ENCODE measurements at places on chromosomes 12 and 14.

- no peak for DNase-seq
These were observed 52.9 kb downstream of the ABCC9 start for GRCh38 chr12:21888276-21888863.

GRCh38 chr12:56229916-56230431 lies at the start of gene SLC39A5:
Gene SLC39A5, plus strand, starts transcription at chr12:56230051. Its CDS starts 1,224 bp downstream, at chr12:56231275.
- no peak for DNase-seq

DNA sequence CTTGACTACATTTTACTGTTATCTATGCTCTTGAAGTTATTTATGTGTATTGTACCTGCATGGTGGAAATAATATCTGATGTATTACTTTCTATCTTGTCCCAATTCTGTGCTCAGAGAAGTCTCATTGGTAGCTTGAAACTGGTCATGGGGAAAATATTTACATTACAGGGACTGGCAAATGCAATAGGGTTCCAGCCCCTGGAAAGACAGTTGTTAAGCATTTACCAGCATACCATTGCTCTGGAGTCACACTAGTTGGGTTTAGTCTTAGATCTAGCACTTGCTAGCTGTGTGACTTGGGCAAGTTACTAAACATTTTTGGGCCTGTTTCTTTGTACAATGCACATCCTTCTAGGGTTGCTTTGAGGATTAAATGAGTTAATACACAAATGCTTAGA lies 86.3 kb upstream of the NRXN3 start:
- DNase-seq = no peak

DNA sequence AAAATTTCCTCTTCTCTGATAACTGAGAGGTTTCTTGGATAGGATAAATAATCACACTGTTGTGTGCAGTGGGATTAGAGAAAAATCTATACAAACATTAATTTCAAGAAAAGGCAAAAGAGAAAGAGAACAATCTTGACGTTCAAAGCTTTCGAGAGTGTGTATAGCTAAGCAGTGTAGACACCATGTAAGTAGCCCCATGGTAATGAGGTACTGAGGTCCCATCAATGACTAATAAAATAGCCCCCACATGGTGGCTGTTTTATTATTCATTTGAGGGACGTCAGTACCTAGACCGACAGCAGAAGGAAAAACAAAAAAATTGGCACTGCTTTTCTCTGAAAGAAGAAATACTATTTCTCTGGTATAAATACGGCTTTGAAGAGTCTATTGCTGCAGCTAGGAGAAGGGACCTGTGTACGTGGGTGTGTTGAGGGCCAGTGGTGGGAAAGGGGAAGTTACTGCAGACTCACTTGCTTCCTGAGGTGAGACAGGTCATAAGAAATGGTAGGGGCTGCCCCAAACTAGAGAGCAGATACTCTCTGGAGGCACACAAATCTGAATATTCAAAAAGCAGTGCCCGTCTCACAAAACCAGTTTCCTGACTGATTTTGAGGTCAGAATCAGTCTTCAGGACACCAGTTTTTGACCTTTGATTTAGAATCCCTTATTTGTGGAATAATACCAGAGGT lies 339.8 kb downstream of the EMP1 start:
- no peak for DNase-seq

DNA sequence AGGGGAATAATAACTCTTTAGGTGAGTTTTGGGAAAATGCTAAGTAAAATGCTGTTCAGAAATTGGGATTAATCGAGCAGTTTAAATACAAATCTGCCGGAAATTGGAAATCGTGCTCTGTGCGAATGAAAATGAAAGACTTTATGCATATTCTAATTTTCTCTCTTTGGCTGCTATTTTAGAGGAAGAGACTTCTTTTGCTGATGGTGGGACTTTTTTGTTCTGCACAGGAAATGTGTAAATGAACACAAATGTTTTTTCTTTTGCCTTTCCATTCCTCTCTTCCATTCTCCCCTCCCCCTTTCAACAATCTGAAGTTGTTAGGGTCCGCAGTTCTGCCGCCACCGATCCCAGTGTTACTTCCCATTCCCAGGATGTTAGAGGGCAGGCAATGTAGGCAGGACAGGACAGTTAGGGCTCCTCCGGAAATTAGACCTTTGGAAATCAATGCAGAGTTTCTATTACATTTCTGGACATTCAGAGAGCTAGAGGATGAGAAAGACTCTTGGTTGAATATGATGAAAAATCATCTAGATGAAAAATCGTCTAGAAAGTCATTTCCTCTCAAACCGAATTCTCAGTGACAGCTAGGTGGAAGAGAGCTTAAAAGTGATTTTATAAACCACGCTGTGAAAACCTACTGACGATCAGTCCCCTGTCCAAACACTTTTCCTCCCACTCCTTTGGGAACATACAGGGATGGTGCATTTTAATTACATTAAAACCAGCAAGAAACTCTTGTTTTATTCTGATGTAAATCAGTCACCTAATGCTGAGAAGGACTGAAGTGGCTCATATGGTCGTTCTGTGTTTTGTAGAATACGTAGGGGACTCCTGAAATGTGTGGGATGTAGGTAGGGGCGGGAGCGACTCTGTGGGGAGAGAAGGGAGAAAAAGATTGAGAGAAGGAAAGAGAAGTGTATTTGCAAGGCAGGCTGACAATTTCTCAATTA lies 17.8 kb downstream of the FOXG1 start:
- no peak for DNase-seq

Data from stimulated activated CD4-positive, alpha-beta T cell treated with anti-CD3 and anti-CD28 coated beads, Interleukin-4, amount 100 ng/mL, for 48 hours (primary cell).